ENCODE measurements at places on chromosomes 13 and 19. TPM values are rescaled to one million over a fixed set of nuclear protein-coding genes. Genes with fewer than 3 reads are reported as not detected.

Gene PSG3
- not detected for total RNA-seq

Gene FPR3
- 0.28 TPM for total RNA-seq

Gene BAX
- 133 TPM for total RNA-seq

Gene RFPL4A
- not detected for total RNA-seq

Gene ATP4A
- not detected for total RNA-seq

Gene ACP7
- not detected for total RNA-seq

Gene MPND
- 30.4 TPM for total RNA-seq

Gene ZNF433
- total RNA-seq, result 3.9 TPM

Gene DBP
- 24.3 TPM for total RNA-seq

Gene RASIP1
- total RNA-seq, result not detected

Gene SIGLEC6
- 2.4 TPM for total RNA-seq

Gene DDX49
- total RNA-seq, result 66.9 TPM

Gene LRFN3
- 3.2 TPM for total RNA-seq

Gene CDC42EP5
- not detected for total RNA-seq

Gene FCGBP
- 17.3 TPM for total RNA-seq

Gene KLK11
- total RNA-seq, result not detected

Gene RAB20
- total RNA-seq, result 1.0 TPM

Gene MYO1F
- 1,014 TPM for total RNA-seq

Gene OSCAR
- total RNA-seq, result 5.4 TPM

Gene THSD8
- 2.2 TPM for total RNA-seq

Gene S1PR2
- total RNA-seq, result 6.8 TPM

Gene TNFSF9
- total RNA-seq, result 6.0 TPM

Gene PRRG2
- total RNA-seq, result not detected

Gene DKKL1
- not detected for total RNA-seq

Gene DAZAP1
- 166 TPM for total RNA-seq

Gene PSG1
- not detected for total RNA-seq

Gene COL4A1
- not detected for total RNA-seq

Gene CYP2S1
- total RNA-seq, result 0.84 TPM

Gene ZNF98
- total RNA-seq, result not detected

Gene RASL11A
- 0.70 TPM for total RNA-seq

Gene CYP4F11
- total RNA-seq, result not detected

Gene RFPL4AL1
- total RNA-seq, result not detected

Gene MAG
- total RNA-seq, result not detected

Gene ZNF611
- 58.0 TPM for total RNA-seq

Gene CLIP3
- total RNA-seq, result 0.33 TPM

Gene KISS1R
- total RNA-seq, result not detected

Gene PCDH20
- total RNA-seq, result not detected

Gene KLF1
- total RNA-seq, result not detected

Gene PGLYRP2
- total RNA-seq, result 0.28 TPM

Gene SRRM5
- 0.75 TPM for total RNA-seq

Gene PSG6
- total RNA-seq, result not detected

Gene EXOC3L2
- 0.23 TPM for total RNA-seq

Measured in natural killer cell (primary cell).